Esophagus muscularis mucosa (tissue), 4 donors: ENCODE measurements at places on chromosomes 1 and 21. TPM values are rescaled to one million over a fixed set of nuclear protein-coding genes. Genes with fewer than 3 reads are reported as not detected.

ADORA1 gene
- 1.1 TPM for total RNA-seq

- DNase-seq = no peak
Observed at GRCh38 chr1:40755067-40755466, 28.5 kb upstream of the KCNQ4 start.

GRCh38 chr1:201734786-201735185, 94.2 kb upstream of the IPO9 start:
- no peak for DNase-seq

GRCh38 chr1:119768778-119769177, at the start of gene HMGCS2:
TSS of gene HMGCS2 (minus strand) at chr1:119768905. CDS start at chr1:119768844, 61 bp downstream.
- DNase-seq = peak; percentile 80

- DNase-seq = no peak
Observed at GRCh38 chr1:184499616-184500015, 112.8 kb downstream of the C1orf21 start.

GRCh38 chr1:186819563-186819962, 9.2 kb upstream of the PLA2G4A start:
- DNase-seq = no peak

DNA sequence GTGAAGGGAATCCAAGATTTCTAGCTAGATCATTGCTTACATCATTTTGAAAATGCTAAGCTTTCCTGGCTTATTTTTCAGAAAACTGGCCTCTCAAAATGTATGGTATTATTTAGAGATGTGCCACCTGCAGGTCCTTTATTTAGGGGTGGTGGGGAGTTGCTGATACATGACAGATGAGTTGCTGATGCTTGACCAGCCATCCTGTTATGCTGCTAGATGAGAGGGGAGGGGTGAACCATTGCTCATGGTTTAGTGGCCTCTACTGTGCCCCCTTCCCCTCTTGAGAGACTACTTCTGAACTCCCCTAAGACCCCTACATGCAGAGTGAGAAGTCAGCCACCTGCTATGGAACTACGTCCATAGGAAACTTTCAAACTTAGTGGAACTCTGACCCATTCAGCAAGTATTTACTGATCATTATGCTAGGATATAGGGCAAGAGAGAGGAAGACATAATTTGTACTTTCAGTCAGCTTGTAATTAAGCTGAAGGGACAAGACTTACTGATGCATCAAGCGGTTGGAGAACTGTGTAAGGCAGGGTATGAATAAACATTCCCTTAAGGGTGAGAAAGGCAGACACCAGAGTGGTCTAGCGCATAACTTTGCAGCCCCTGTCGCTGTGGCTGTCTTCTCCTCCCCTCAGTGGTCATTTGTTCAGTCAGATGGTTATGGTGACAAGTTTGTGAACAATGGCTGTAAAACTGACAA, 34.6 kb downstream of the SLAMF6 start:
- DNase-seq = no peak

- DNase-seq = no peak
Observed at GRCh38 chr1:40820251-40820797, 36.7 kb downstream of the KCNQ4 start.

DNA sequence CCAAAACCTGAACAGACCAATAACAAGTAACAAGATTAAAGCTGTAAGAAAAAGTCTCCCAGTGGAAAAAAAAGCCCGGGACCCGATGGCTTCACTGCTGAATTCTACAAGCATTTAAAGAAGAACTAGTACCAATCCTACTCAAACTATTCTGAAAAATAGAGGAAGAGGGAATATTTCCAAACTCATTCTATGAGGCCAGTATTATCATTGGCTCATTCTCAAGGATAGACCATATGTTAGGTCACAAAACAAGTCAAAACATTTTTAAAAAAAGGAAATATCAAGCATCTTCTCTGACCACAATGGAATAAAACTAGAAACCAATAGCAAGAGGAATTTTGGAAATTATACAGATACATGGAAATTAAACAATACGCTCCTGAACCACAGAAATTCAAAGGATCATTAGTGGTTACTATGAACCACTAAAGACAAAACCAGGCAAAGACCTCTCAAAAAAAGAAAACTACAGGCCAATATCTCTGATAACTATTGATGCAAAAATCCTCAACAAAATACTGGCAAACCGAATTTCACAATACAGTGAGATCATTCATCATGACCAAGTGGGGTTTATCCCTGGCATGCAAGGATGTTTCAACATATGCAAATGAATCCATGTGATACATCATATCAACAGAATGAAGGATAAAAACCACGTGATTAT, 13.9 kb upstream of the IL20 start:
- DNase-seq = no peak

ILDR2 gene
- 13.0 TPM for total RNA-seq

DNA sequence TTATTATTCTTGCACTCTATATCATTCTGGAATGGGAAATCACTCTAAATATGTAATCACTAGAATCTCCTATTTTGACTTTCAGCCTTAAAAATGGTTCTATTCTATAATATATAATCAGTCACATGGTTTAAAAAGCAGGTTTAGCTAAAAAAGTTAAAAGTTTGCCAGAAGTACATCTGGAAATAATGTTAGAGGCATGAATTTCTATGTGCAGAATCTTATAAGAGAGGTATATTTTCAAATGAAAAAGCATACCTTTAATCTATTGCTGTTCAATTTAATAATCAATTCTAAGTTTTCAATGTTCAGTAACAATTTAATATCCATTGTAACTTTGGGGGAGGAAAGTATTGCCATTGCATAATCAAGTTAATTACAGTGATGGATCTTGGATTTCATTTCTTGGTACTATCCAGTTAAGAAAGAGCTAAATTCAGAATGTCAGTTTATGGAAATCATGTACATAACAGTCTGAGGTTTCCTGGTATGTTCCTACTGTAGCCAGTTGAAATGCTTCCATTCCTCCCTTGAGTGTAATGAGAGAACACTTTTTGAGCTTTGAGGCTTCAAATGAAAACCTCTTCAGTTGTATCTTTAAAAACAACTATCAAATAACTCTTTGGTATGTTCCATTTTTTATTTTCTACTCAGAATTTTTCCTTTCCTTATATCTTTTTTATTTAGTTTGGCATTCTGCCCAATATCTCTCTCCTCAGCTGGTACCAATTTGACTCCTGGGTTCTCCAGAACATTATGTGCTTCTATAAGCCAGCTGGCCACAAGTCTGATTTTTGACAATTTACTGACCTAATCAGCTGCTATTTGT, 175.7 kb upstream of the COL11A1 start:
- DNase-seq = no peak

DNA sequence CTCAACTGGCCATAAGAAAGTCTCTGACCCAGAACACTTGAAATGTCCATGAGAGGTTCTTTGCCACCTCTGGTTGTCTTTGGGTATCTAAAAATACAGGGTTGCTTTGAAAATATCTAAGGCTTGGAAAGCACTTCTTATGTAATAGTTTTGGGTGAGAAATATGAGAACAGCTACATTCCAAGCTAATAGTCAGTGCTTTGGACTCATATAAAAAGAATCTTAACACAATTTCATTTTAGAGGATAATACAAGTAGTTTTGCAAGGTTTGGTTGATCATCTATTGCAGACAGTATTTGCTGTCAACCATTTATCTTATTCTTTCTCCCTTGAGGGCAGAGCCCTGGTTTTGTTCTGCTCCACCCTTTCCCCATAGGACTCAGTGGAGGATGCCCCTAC, 207.5 kb downstream of the KCNK2 start:
- DNase-seq = no peak

DNA sequence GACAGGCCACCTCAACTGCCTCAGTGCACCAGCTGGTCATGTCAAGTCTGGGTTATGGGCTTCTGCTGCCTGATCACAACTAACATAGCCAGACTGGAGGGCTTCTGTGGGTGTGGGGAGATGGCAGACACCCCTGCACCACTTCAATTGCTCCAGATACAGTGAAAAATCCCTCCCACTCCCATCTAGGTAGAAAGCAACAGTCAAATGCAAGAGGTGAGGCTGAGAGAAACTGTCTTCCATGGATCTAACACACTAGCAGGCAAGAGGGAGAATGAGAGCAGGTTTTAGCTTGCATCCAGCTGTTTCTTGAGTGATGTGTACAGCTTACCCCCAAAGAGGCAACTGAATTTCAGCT, 10.8 kb downstream of the KCNA2 start:
- no peak for DNase-seq

DNA sequence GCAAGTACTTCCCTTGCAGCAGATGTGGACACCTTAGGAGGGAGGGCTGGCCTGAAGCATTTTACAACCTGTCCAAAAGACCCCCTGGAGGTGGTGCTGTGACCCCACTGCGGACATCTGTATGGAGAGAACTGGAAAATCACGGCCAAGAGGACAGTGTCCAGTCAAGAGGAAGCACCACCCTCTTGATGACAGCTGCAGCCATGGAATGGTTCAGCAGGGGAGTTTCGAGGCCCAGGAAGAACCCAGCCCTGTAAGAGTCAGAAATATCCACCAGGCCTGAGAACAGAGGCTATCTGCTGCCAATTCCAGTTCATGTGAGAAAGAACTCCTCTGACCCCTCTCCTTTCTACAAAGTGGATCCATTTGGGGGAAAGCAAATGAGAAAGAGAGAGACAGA, 126.8 kb downstream of the PLXNA2 start:
- no peak for DNase-seq

ZNF684 gene
- 3.7 TPM for total RNA-seq

GRCh38 chr1:231385416-231385748, 36.7 kb downstream of the EGLN1 start:
- DNase-seq = no peak

GBP4 gene
- total RNA-seq = 5.7 TPM

- no peak for DNase-seq
Observed at GRCh38 chr1:21828506-21829210, 16.6 kb downstream of the LDLRAD2 start.
